DMS79 (cell line): ENCODE measurements at places on chromosomes 3 and 15.

DNA sequence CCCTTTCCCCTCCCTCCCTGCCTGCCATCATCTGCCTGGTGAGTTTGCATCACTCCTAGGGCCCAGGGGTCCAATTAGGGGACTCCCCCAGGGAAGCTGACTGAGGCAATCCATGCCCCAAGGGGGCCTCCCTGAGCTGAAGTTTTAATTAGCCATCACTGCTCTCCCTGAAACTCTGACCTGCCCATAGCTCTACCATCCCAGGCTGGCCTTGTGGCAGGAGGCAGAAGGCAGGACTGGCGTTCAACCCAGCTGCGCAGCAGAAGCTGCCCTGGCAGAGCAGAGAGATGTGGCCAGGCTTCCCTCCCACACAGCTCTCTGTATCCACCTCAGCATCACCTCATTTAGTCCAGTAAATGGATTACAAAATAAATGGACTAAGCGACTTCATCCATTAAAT is 7.7 kb upstream of the C15orf39 start:
- no peak for DNase-seq

- DNase-seq, result no peak
These were observed 82.3 kb downstream of the IQSEC1 start for GRCh38 chr3:12990781-12991480.

GRCh38 chr3:105170423-105170822 is 196.3 kb upstream of the ALCAM start:
- no peak for DNase-seq

GRCh38 chr3:68007621-68008226 is 353.3 kb upstream of the SUCLG2 start:
- DNase-seq, result no peak

GRCh38 chr15:89500397-89501270 is 4.3 kb upstream of the RHCG start:
- no peak for DNase-seq

DNA sequence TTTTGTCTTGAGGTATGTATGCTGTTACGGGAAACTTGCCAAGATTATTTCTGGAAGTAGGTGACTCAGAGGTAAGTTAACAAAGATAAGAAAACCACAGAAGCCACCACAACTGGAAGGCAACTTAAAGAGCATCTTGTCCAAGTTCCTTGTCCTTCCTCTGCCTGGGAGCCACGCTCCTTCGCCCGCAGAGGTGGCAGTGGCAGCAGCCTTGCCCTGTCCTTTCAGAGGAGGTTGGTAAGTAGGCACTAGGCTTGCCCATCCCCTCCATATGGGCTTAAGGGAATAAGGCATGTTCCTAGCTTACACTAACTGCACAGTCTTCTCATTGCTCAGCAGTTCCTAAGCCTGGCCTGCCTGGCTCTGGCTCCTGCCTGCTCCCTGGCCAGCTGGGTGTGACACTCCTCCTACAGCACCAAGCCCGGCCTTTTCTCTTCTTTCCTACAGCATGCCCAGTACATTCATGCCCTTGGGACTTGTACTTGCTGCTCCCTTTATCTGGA is 48.0 kb upstream of the RAB6B start:
- peak; percentile 24 for DNase-seq

GRCh38 chr15:87639305-87640011 is 617.1 kb downstream of the NTRK3 start:
- DNase-seq, result no peak

DNA sequence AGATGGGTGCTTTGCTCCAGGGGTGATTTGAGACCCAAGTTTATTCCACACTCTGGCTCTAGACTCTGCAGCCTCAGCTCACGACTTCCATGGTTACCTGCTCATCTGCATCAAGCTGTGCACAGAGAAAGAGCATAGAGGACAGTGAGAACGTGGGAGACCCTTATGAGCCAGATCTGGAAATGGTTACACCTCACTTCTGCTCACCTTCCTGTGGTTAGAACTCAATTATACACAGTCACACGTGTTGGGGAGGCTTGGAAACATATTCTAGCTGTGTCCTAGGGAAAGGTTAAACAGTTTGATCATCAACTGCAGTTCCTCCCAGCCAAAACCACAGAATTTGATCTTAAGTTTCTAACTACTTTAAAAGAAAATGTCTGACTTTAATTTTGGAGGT is 1.8 kb downstream of the FETUB start:
- no peak for DNase-seq

DNA sequence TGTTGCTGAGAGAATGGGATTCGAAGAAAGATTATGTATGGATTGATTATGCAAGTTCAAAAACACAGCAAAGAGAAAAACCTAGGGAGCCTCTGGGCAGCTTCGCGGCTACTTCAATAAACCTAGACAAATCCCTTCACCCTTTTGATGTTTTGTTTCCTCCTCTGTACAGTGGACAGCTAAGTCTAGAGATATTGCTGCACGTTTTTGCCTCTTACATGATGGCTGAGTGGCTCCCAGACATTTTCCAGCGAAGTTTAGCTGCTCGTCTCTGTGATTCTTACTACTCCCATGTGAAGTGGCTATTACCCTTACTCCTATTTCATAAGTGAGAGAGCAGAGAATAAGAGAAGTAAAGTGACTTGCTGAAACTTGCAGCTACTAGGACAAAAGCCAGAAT is 695.0 kb upstream of the GRM7 start:
- no peak for DNase-seq

- DNase-seq, result no peak
These were observed 7.7 kb upstream of the CDCP1 start for GRCh38 chr3:45153658-45154437.

- DNase-seq, result no peak
These were observed 380.7 kb downstream of the LPP start for GRCh38 chr3:188534633-188535032.

DNA sequence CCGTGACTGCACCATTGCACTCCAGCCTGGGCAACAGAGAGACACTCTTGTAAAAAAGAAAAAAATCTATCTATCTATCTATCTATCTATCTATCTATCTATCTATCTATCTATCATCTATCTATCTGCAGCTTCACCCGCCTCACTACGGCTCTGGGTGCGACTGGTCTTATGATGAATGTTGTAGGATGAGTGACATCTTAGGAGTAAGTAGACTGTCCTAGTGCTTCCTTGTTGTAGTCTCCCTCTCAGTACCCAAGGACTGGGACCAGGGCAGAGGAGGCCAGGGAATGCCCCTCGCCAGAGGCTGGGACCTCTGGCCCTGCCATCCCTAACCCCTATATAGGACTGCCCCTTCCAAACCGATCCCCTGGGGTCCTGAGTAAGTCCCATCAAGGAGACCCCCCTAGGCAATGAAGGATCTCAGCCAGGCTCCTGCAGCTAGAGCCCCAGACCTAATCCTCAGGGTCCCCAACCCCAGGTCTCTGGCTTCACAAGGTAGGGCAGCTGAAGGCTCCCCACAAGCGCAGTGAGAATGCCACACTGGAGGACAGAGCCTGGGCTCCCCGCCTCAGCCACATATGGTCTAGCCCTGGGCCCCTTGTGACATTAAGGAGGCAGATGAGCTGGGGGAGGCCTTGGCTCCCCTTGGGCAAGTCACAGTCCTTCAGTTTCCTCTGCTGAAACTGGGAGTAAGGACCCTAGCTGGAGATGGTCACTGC is 879 bp upstream of the SEC13 start:
- DNase-seq, result no peak

- DNase-seq, result no peak
These were observed 17.5 kb upstream of the HHATL start for GRCh38 chr3:42720126-42720525.

DNA sequence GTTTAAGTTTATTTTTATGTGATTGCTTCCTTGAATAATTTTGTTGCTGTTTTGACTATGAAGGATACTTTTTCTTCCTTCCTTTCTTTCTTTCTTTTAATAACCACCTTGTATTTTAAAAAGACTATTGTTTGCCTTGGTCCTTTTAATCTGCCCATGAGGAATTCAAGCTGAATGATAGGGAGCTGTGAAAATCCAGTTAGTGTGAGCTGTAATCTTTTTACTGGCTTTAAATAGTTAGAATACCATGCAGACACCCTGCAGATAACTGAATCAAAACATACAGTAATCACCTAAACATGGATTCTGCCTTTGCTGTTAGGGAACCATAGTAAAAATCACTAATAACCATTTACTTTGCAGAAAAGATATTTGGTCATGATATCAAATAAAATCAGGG is 110.7 kb downstream of the RSRC1 start:
- no peak for DNase-seq

DNA sequence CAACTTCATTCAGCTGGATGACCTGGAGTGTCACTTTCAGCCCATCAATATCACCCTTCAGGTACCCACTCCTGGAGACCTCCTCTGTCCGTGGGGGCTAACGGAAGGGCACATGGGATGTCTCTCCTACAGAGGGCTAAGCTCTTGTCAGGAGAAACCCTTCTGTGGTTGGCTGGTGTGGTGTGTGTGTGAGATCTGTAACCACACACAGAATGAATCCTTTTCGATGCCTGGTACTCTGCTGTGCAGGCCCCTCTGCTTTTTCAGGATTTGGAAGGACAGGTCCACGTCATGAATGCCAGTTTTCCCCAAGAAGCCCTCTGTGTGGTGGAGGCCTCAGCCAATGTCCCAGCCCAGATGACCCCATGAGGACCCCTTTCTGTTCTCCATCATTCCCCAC is 117.7 kb upstream of the CTDSPL start:
- DNase-seq, result no peak

- no peak for DNase-seq
These were observed 51.2 kb upstream of the CGNL1 start for GRCh38 chr15:57324944-57325679.

GRCh38 chr3:177195242-177195991 is 1.9 kb downstream of the TBL1XR1 start:
- no peak for DNase-seq

- no peak for DNase-seq
These were observed at the start of gene SLC24A1 for GRCh38 chr15:65621638-65622037. SLC24A1 (plus strand) TSS chr15:65621938; CDS start chr15:65624081, 2,143 bp downstream.

DNA sequence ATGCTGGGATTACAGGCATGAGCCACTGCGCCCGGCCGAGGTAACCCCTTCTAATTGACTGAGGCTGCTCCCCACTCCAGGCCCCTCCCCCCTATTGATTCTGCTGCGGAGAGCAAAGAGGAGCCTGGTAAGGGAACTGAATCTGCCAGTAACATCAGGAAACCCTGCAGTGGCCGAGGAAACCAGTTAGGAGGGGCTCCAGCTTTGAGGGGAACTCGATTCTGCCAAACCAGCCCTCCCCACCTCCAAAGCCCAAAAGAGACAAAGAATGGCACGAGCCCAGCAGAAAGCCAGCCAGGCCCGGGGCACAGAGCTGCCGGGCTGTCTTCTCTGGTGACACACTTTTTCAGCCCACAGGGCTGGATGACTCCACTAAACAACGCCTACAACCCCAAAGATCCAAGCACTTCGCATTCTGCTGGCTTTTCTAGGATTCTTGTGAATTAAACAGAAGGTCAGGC is 15.0 kb upstream of the ACAD9 start:
- no peak for DNase-seq

GRCh38 chr3:23671851-23672589 is 133.7 kb upstream of the UBE2E1 start:
- DNase-seq, result no peak

- DNase-seq, result no peak
These were observed 106.5 kb downstream of the P3H2 start for GRCh38 chr3:190013943-190014924.

GRCh38 chr3:104561324-104561723 is 805.4 kb upstream of the ALCAM start:
- no peak for DNase-seq

- DNase-seq, result no peak
These were observed 39.1 kb downstream of the KLF13 start for GRCh38 chr15:31365655-31366127.

GRCh38 chr3:170499562-170500156 is 81.0 kb downstream of the CLDN11 start:
- no peak for DNase-seq

GRCh38 chr15:90982135-90982534 is 12.2 kb downstream of the PRC1 start:
- DNase-seq, result no peak
